ENCODE measurements at places on chromosomes 3 and 15. TPM values are rescaled to one million over a fixed set of nuclear protein-coding genes. Genes with fewer than 3 reads are reported as not detected.

DNA sequence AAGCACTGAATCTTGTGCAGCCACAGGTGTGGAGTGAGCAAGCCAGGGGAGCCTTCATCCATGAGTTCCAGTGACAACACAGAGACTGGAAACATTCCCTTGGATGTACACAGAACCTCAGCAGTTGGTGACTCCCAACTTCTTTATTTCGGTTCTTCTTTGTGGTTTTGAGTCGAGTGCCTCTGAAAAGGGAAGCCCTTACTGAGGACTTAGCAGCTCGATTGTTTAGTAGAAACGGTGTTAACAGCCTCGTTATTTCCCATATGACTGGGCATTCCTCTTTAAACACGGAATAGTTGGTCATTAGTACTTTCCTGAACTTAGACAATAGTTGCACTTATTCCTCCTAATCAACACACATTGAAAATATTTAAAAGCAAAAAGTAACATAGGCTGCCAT is 7.7 kb downstream of the SLCO3A1 start:
- H3K4me3 ChIP-seq: no peak overlapping the region
- no peak overlapping the region for H3K27ac ChIP-seq
- H3K36me3 ChIP-seq: no peaks in the 10 kb centered on the region
- peaks cover 9% of the 10 kb centered on the region for H3K27me3 ChIP-seq

- H3K4me1 ChIP-seq: peaks cover 4% of the 10 kb centered on the region
- H3K27ac ChIP-seq: peak within 1 kb of the TSS; percentile 48
- peaks cover 2% of the 10 kb centered on the region for H3K36me3 ChIP-seq
- H3K4me3 ChIP-seq: peak within 1 kb of the TSS; percentile 52
Observed at GRCh38 chr3:119293871-119294695, at the start of gene ARHGAP31. ARHGAP31 (plus strand) TSS chr3:119294383; CDS start chr3:119294905, 522 bp downstream.

- DNase-seq: no peak
- no peak overlapping the region for H3K27ac ChIP-seq
- peak overlapping the region; percentile 56 for H3K4me3 ChIP-seq
Observed at GRCh38 chr3:62319570-62320243, 53.6 kb downstream of the FEZF2 start.

- DNase-seq: peak; percentile 9
- peaks cover 7% of the 10 kb centered on the region for H3K4me1 ChIP-seq
- no peak overlapping the region for H3K4me3 ChIP-seq
- H3K36me3 ChIP-seq: no peaks in the 10 kb centered on the region
Observed at GRCh38 chr3:189186101-189186500, 14.3 kb downstream of the TPRG1 start.

- H3K36me3 ChIP-seq: peaks cover 6% of the 10 kb centered on the region
- no peak within 1 kb of the TSS for H3K27ac ChIP-seq
- peaks cover 16% of the 10 kb centered on the region for H3K4me1 ChIP-seq
- peak within 1 kb of the TSS; percentile 23 for H3K4me3 ChIP-seq
- DNase-seq: no peak
Observed at GRCh38 chr3:184261270-184261853, at the start of gene CAMK2N2. CAMK2N2 (minus strand) TSS chr3:184261553; CDS start chr3:184261285, 268 bp downstream.

GRCh38 chr3:46490338-46491084 is 7.3 kb upstream of the RTP3 start:
- no peaks in the 10 kb centered on the region for H3K27me3 ChIP-seq
- no peak overlapping the region for H3K27ac ChIP-seq
- DNase-seq: no peak
- H3K36me3 ChIP-seq: no peaks in the 10 kb centered on the region

DNA sequence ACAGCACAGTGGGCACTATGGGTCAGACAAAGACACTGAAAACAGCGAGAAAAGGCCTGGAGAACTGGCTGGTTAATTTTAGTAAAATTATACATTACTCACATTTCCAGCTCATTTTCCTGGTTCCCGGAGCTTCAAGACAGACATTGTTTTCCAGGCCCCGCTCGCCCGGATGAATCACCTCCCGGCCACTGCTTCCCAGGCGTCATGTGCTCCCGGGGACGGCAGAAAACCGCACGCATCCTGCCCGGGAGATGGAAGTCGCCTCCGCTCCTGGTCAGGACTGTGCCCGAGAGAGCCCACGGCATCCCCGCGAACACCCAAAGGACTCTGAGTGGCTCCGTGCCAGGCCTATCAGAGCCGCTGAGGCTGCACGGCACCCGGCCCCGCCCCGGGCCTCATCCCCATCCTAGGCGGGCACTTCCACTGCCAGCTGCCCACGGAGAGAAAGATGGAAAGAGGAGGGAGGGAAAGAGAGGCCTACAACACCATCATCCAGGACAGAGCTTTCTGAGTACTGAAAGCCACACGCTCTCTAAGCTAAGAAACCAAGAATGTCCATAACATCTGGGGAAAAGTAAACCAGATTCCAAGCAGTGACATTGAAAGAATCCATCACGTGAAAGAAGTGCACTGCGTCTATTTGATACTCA is 75.1 kb downstream of the VGLL4 start:
- H3K4me3 ChIP-seq: no peak overlapping the region
- peak overlapping the region; percentile 20 for H3K27ac ChIP-seq
- H3K27me3 ChIP-seq: no peaks in the 10 kb centered on the region
- peaks cover 2% of the 10 kb centered on the region for H3K4me1 ChIP-seq

DNA sequence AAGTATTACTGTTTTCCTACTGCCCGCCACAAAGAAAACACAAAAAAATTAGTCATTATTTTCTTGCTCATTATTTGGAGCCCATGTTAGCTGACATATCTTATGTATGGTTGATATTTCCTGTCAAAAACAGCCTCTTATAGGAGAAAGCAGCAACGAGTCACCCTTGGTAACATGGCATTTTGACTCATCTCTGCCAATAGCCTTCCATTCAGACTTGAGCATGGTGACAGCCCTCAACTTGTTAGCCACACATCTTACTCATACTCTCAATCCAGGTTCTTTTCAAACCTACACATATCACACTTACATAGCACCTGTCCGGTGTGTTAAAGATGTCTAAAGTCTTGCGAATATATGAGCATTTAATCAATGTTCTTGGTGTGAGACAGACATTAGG is 109.4 kb upstream of the SAMMSON start:
- H3K27ac ChIP-seq: no peak overlapping the region
- H3K27me3 ChIP-seq: no peaks in the 10 kb centered on the region
- no peaks in the 10 kb centered on the region for H3K36me3 ChIP-seq
- H3K4me1 ChIP-seq: no peaks in the 10 kb centered on the region
- DNase-seq: no peak

DNA sequence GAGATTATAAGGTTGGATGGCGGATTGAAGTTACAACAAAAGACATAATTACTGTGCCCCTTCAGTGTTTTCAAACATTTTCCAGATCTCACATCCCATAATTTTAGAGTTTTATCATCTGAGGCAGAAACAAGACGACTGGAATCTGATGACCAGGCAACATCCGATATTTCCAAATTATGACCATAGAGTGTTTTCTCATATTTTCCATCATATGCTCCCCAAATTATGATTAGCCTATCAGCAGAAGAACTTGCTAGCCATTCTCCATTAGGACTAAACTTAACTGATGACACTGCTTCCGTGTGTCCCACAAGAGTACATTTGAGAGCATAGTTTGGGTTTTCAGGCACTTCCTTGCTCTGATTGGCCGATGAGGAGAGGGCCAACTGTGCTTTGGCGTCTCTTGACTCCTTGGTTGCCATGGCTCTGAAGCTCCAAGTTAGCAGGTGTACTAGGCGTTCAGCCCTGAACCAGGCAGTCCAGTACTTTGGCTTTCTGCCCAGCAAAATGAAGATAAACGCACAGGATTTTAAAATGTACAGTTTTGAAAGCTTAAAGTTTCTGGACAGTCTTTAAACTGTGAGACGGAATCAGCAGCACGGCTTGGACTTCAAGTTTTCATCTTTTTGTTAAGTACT is 638 bp downstream of the WDR5B start:
- H3K27me3 ChIP-seq: no peaks in the 10 kb centered on the region
- peaks cover 17% of the 10 kb centered on the region for H3K4me1 ChIP-seq
- DNase-seq: peak; percentile 56
- peak overlapping the region; percentile 96 for H3K27ac ChIP-seq

GRCh38 chr3:167887096-167887495 is 151.6 kb downstream of the SERPINI1 start:
- H3K27me3 ChIP-seq: no peaks in the 10 kb centered on the region
- DNase-seq: no peak
- H3K36me3 ChIP-seq: no peaks in the 10 kb centered on the region
- H3K27ac ChIP-seq: no peak overlapping the region
- no peaks in the 10 kb centered on the region for H3K4me1 ChIP-seq

GRCh38 chr15:39896846-39897245 is 23.2 kb downstream of the GPR176 start:
- H3K27ac ChIP-seq: no peak overlapping the region
- DNase-seq: no peak
- H3K27me3 ChIP-seq: peaks cover 12% of the 10 kb centered on the region
- no peaks in the 10 kb centered on the region for H3K4me1 ChIP-seq
- H3K36me3 ChIP-seq: no peaks in the 10 kb centered on the region
- no peak overlapping the region for H3K4me3 ChIP-seq

- no peaks in the 10 kb centered on the region for H3K36me3 ChIP-seq
- H3K27me3 ChIP-seq: no peaks in the 10 kb centered on the region
- DNase-seq: no peak
- no peak overlapping the region for H3K27ac ChIP-seq
Observed at GRCh38 chr3:169809230-169809795, 3.4 kb upstream of the LRRIQ4 start.

DNA sequence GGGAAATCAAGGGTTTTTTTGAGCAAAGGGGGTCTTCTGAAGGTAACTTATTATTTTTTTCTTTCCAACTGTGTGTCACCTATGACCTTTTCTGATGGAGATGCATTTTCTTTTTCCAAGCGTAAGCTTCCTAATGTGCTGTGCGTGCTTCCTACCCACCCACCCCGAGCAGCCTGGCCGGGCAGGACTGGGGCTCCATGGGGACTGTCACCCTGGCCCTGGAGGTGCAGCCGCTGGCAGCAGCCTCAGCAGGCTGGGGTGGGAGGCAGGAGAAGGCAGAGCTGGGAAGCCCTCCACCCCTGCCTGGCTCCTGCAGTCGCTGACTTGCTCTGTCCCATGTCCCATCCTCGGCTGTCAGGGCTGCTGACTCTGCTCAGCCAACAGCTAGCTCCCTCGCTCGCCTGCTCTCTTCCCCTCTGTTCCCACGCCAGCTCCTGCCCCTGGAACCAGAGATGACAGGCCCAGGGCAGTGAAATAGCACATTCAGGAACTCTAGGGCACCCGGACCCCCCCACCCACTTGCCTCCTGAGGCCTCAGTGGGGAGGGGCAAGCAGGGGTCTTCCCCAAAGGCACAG is 21.4 kb downstream of the IDH2 start:
- DNase-seq: no peak
- no peaks in the 10 kb centered on the region for H3K27me3 ChIP-seq
- H3K27ac ChIP-seq: no peak overlapping the region
- no peak overlapping the region for H3K4me3 ChIP-seq
- H3K4me1 ChIP-seq: peaks cover 7% of the 10 kb centered on the region

GRCh38 chr3:59558906-59559720 is 509.3 kb upstream of the CFAP20DC start:
- no peaks in the 10 kb centered on the region for H3K27me3 ChIP-seq
- H3K27ac ChIP-seq: no peak overlapping the region
- DNase-seq: no peak
- no peaks in the 10 kb centered on the region for H3K36me3 ChIP-seq
- H3K4me3 ChIP-seq: no peak overlapping the region

DNA sequence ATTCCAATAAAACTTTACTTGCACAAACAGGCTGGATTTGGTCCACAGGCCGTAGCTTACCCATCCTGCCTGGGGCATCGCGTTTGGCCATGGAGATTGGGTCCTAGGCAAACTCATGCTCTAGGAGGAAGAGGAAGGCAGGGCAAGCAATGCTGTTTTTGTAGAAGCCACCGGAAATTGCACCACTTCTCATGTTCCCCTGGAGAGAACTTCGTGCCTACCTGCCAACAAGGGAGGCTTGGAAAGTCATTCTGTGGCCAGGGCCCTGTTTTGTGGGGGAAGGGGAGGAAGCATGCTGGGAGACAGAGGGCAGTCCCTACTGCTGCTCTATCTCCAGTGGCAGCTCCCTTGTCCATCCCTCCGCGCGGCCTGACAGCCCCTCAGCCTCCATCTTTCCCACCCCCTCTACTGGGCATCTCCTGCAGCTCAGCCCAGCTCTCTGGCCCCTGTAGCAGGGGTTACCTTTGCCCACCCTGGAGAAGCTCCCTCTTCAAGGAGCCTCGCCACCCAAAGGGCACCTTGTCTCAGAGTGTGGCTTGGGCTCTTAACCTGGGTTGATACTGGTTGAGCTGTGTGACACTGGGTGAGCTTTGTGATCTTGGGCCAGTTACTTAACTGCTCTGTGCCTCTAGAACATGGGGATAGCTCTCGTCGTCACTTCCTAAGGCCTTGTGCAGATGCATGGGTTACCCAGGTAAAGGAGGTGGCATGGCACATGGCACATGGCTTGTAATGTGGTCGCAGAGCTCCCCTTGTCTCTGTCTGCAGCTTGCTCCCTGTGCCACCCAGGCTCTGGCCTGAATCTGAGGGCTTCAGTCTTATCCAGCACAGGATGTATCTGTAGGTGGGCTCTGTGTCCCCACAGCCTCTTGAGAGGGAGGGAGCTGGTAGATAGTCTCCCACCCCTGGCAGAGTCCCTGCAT is 6.1 kb downstream of the ABTB1 start:
- H3K4me1 ChIP-seq: peaks cover 7% of the 10 kb centered on the region
- H3K27me3 ChIP-seq: no peaks in the 10 kb centered on the region
- DNase-seq: no peak
- no peak overlapping the region for H3K4me3 ChIP-seq
- peaks cover 11% of the 10 kb centered on the region for H3K36me3 ChIP-seq
- H3K27ac ChIP-seq: no peak overlapping the region

DNA sequence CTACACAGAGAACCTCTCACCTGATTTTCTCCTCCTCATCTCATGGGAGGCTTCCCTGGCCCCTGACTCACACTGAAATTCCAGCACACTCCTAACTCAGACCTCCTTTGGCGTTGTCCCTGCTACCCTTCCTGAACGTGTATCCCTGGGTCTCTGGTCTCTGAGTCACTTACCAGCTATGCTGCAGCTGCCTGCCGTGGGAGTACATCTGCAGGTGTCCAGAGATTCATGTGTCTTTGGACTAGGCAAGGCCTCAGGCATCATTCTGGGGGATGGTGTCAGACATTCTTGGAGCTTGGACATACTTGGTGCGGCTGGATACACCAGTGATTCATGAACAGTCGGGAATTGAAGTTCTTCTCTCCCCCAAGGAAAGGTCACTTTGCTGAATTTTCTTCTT is 148.8 kb upstream of the TRIM42 start:
- no peak overlapping the region for H3K27ac ChIP-seq
- H3K27me3 ChIP-seq: no peaks in the 10 kb centered on the region
- DNase-seq: no peak
- H3K36me3 ChIP-seq: no peaks in the 10 kb centered on the region

DNA sequence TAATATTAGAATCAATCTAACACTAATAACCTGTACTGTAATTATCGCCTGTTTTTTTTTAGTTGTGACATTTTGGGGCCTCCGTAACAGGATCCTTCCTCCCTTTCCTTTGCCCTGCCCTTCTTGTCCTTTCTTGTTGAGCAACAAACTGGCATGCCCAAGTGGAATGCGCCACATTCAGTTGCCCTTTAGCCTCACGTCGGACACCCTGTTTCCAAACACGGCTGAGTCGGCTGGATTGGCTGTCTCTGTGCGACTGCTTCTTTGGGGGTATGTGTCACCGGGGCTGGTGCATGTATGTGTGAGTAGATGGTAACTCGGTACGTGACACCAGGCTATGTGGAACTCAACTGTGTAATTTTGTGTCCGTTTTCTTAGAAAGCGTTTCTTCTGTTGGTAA is 24.1 kb downstream of the TRAK1 start:
- DNase-seq: no peak
- H3K27me3 ChIP-seq: no peaks in the 10 kb centered on the region
- H3K36me3 ChIP-seq: peaks cover 6% of the 10 kb centered on the region
- H3K27ac ChIP-seq: no peak overlapping the region

PEAK1 gene
- 25.7 TPM for polyA plus RNA-seq

KNL1 gene
- polyA plus RNA-seq: 9.8 TPM

CPEB1 gene
- 1.5 TPM for polyA plus RNA-seq

SST gene
- 461 TPM for polyA plus RNA-seq

SQOR gene
- 51.2 TPM for polyA plus RNA-seq

All from large intestine (tissue), 12 donors.